ENCODE measurements at places on chromosomes 5 and 9.

- peak; percentile 59 for DNase-seq
Observed at GRCh38 chr9:95770653-95771131, 104.8 kb upstream of the ERCC6L2 start.

- DNase-seq: no peak
Observed at GRCh38 chr9:127711226-127711701, 4.2 kb downstream of the PTRH1 start.

DNA sequence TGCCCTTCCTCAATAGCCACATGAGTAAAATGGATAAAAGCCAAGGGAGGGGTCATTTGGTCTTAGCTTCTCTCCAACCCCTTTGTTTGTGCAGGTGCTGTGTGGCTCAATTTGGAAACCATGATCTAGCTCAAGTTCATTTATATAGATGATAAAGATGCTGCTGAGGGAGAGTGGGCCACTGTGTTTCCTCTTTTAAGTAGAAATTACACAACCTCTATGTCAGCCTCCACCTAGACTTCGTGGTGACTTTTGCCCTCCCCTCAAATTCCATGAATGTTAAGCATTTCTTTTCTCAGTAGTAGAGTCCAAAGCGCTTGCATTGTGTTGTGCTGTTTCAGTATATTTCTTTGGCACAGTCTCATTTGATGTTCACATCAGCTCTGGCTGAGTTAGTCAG is 241.4 kb downstream of the ARHGAP26 start:
- DNase-seq: no peak

DNA sequence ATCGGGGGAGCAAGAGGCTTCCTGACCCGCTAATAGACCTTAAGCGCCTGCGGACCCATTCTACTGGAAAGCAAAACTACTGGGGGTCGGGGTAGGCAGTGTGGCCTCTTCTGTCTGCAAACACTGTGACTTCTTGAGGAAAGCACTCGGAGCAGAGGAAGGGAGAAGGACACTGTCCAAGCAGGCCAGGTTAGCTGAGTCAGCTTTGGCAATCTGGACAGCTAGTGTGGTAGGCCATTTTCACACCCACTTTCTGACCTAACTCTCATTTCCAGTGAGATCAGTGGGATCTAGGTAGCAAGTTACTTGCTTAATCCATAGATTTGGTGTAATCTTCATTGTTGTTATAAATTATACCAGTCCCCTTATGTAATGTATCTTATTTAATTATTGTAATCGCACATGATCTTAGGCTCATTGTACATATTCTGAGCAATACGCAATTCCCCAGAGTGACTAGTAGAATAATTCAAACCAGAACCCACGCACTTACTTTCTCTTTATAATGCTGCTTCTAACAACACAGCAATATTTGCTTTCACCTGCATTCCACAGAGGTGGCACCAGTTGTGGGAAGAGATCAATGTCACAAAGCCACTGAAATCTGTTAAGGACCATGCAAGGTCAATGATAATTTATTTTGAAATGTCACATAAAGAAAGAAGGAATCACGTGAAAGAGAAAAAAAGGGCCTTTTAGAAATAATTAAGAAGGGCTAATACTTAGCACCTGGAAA is 82.9 kb downstream of the NREP start:
- DNase-seq: no peak

DNA sequence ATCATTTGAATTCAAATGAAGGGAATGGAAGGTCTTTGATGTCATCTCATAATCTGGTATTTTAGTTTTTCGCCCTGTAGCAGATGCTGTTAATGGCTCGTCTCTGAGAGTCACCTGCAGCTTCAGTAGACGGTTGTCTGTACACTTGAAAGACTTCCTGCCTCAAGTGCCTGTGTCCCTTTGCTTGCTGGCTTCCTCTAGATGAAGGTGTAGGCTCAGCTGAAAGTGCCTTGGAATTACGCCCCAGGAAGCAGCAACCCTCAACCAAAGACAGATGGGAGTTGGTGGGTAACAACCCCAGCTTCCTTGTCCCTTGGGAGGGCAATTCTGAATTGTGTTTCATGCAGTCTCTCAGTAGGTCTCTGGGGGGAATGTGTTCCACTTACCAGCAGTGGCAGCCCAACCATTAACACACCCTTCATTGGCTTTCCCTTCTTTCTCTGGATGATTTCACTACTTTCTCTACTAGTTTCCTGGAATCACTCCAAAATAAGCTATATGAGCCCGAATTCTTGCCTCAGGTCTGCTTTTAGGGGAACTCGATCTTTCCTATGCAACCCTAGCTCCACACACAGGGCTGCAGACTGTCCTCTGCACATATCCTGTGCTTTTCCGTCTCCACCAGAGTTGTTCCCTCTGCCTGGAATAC is 395.6 kb downstream of the DMAC1 start:
- DNase-seq: no peak

DNA sequence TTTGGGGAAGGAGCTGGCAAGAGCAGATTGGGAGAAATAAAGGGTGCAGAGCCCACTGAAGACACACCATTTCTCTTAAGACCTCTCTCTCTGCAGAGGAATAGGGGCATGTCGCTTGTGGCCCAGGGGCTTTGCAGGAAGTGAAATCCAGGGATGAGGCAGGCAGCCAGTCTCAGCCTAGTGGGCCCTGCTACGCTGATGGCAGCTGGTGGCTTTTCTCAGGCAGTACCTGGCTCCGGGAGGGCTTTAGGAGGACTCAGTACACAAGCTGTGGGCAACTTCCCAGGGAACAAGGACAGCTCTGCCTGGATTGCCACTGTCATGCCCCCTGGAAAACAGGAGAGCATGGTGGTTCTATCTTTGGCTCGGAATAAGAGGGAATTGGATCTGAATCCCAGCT is 76.2 kb upstream of the NEURL1B start:
- no peak for DNase-seq

GRCh38 chr9:129840034-129840433 is 4.8 kb downstream of the USP20 start:
- DNase-seq: no peak

DNA sequence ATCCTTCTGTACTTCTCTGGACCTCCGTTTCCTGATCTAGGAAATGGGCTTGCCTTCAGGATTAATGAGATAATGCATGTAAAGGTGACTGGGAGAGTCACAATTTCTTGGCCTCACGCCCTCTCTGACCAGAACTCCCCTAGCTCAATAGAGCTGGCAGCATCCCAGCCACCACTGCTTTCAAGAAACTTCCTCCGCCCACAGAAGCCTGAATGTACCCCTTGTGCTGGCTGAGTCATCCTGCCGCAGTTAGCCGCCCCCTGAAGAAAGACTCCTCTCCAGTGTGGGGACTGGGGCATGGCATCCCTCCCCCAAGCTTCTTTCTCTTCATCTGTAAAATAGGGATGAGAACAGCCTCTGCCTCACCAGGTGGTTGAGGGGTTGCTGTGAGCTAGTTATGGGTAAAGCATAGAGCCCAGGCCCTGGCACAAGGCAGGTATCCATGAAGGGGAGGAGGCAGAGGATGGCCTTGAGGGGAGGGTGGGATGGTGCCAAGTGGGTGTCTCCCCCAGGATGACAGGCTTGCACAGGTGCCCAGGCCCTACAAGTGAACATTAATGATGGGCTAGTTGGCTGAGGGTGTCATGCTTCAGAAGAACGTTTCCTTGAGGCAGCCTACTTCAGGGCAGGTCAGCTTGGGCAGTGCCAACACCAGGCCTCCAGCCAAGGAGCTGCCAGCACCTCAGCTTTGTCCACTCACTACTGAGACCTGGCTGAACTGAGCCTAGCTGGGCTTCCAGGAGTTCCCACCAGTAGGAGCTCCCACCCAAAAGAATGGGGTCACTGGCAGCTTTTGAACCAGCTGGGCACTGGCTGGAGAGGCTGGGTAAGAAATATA is 3.4 kb downstream of the PDLIM4 start:
- no peak for DNase-seq

DNA sequence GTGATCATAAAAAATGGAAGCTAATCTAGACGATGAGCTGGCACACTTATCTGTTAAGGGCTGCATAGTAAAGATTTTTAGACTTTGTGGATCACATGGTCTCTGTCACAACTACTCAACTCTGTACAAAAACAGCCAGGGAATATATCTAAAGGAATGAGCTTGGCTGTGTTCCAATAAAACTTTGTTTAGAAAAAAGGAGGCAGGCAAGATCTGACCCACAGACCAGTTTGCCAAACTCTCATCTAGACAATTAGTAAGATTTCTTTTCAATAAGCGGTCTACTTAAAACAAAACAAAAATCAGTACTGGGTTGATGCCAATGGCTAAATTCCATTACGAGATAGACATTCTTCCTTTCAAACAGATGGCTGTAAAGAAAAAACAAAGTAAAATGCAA is 53.0 kb upstream of the RETREG1 start:
- DNase-seq: no peak
